ENCODE measurements at places on chromosomes 6 and 20. TPM values are rescaled to one million over a fixed set of nuclear protein-coding genes. Genes with fewer than 3 reads are reported as not detected.

Gene BPIFB2
- total RNA-seq = not detected

Gene GINS1
- total RNA-seq = 7.9 TPM

Gene ADTRP
- total RNA-seq = 2.6 TPM

Gene TSPO2
- total RNA-seq = not detected

Gene COL9A1
- not detected for total RNA-seq

Gene CGA
- not detected for total RNA-seq

Gene LIN28B
- total RNA-seq = not detected

Gene SOX18
- not detected for total RNA-seq

Gene GJA10
- not detected for total RNA-seq
